ENCODE measurements at places on chromosomes 7 and 10. TPM values are rescaled to one million over a fixed set of nuclear protein-coding genes. Genes with fewer than 3 reads are reported as not detected.
A peak's percentile ranks its signal among the peaks of the same experiment; 100 is the strongest.

- DNase-seq, result no peak
Observed at GRCh38 chr7:148261996-148262688, 328.4 kb upstream of the C7orf33 start.

The FEZF1 gene
- polyA plus RNA-seq, result not detected

GRCh38 chr10:78765726-78766335 lies 302.9 kb upstream of the ZMIZ1 start:
- DNase-seq, result no peak

GRCh38 chr10:94916423-94916822 lies 22.0 kb upstream of the CYP2C9 start:
- DNase-seq, result no peak

- DNase-seq, result no peak
Observed at GRCh38 chr7:147796581-147796980, 794.0 kb upstream of the C7orf33 start.

DNA sequence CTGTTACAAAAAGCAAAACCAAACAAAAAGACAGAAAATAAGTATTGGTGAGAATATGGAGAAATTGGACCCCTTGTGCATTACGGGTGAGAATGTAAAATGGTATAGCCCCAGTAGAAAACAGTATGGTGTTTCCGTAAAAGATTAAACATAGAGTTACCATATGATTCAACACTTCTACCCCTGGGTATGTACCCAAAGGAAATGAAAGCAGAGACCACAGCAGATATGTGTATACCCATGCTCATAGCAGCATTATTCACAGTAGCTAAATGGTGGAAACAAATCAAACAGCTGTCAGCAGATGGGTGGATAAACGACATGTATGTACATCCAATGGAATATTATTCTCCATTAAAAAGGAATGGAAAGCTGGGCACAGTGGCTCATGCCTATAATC lies 42.4 kb downstream of the STARD3NL start:
- no peak for DNase-seq

The KBTBD2 gene
- 62.6 TPM for polyA plus RNA-seq

DNA sequence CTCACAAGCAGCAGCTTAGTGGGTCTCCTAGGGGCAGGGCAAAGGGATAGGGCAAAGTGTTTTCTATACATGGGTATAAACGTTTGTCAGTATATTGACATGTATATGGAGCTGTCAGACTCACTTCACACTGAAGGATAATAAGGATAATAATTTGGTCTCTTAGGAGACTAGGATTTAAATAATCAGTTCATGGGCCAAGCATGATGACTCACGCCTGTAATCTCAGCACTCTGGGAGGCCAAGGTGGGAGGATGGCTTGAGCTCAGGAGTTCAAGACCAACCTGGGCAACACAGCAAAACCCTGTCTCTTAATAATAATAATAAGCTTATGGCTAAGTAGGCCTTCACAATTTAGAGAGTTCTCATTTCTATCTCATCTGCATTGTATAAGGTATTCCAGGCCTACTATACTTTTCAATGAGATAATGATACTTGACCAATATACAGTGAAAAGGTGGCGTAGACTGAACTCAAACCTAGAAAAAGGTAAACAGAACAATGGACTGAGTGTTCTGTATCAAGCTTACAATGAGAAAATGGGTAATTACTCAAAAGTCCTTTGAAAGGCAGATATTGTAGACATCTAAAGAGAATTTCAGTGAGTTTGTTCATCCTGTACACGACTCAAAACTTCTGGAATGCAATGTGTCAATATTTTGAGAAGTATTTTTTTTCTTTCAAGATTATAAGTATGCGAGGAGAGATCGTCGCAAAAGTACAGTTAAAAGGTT lies 7.0 kb downstream of the GSAP start:
- no peak for DNase-seq

The CTAGE8 gene
- polyA plus RNA-seq, result 9.5 TPM

DNA sequence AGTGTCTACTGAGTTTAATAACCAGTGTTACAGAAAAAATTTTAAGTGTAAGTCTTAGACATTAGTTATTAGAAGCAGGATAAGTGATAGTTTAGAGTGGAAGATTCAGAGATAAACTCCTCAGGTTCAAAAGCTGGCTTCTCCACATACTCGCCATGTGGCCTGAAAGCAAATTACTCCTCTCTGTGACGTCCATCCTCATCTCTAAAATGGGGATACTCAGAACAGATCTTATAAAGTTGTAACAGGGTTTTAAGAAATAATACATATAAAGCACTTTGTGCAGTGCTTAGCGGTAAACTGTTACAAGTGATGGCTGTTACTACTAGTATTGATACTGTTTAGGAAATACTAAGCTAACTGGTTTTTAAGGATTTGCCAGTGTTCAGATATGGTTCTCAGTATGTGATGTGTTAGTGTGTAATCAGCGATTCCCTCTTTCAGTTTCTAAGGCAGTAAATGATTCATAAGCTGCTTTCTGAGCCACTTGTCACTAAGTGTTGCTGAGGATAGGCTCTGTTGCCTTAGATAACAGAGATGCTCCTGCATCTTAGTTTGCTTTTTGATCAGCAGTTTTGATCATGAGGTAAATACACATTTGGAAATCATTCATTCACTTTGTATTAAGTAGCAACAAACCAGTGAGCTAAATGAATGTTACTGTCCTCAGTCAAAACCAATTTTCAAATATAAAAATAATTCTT lies 58.7 kb downstream of the CYP51A1 start:
- DNase-seq, result no peak

The ACTR3C gene
- 7.8 TPM for polyA plus RNA-seq

- no peak for DNase-seq
Observed at GRCh38 chr7:76049295-76049694, 1.4 kb downstream of the MDH2 start.

- DNase-seq, result no peak
Observed at GRCh38 chr7:63789378-63790176, 209.1 kb upstream of the ZNF722 start.

GRCh38 chr10:127556916-127557315 lies 7.8 kb downstream of the NPS start:
- peak; percentile 59 for DNase-seq

Data from left renal pelvis (tissue), 4 donors.